ENCODE measurements at places on chromosomes 2 and 18.

DNA sequence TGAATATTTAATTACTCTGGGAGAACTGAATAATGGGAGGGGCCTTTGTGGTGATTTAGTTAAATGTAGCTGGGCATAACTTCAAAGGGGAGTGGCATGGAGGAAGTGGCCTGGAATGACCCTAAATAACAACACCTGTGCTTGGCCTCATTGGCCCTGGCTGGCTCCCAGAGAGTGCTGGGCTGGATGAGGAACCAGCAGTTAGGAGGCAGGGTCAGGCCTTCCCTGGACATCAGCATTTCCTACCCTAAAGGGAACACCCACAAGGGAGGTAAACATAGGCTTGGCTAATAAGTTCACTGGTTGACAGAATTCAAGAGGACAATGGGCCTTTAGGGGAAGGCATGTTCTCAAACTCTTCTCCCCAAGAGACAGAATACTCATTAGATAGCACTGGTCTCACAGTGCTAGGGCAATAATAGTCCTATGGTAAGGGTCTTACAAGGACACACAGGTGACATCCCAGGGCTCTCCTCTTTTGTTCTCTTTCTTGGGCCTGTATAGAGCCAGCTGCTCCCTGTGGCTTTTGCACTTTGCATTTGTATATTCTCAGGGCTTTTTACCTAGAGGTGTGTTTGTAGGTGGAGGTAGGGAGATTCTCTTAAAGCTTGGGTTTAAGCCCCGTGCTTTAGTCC is 106.8 kb downstream of the ZNF519 start:
- no peak for DNase-seq

DNA sequence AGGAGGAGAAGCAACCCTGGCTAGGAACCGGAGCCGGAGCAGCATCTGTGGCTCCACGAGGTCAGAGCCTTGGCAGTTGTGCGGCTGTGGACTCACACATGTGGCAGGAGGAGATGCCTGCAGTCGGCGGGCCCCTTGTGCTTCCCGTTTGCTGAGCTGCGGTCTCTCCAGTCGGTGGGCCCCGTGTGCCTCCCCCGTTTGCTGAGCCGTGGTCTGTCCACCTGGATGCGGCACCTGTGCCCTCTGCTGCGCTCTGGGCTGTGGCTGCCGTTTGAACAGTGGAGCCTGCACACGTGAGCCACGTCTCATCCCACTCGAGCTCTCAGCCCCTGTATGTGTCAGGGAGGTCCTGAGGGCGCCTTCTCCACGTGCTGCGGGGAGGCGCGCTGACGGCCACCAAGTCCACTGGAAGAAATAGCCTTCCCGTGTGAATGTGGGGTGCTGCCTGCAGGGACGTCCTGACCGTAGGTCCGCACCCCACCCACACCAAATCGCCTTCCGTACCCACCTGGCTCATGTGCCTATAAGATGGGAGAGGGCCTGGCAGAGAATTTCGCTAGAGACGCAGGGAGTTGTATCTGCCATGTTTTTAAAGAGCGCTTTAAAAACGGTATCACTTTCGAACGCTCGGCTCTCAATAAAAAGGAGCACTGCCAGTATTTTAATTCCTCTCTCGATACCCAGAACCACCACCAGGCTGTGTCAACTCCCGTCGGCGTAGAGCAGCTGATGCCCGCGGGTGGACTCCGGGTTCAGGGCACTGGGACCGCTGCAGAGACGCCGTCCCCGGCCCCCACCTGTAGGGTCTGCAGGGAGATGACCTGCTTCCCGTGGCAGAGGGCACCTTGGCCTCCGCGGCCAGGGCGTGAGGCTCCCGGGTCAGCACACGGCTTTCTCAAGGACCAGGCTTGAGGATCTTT is 117.0 kb downstream of the NFATC1 start:
- no peak for DNase-seq

GRCh38 chr2:23566241-23567142 is 181.5 kb downstream of the KLHL29 start:
- no peak for DNase-seq

- DNase-seq = no peak
These were observed 345.7 kb upstream of the SPRED2 start for GRCh38 chr2:65778137-65778536.

DNA sequence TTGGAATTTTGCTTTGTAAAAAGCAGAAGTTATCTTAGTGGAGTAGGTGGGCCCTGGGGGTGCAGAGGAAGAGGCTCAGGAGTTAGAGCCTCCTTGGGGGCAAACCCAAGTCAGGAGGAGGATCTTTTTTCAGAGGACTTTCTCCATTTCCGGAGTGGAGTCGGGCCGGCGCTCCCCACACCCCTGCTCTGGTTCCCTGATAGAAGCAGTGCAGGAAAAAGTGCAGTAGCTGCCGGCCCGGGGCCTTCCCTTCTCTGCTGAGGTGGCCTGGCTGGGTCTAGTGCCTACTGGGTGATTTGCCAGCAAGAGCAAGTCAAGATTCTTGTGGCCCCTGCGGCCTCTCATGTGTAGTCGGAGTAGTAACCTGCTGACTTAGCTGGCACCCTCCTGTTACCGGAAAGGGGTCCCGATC is 124.2 kb upstream of the HS6ST1 start:
- no peak for DNase-seq

- no peak for DNase-seq
These were observed 343.8 kb downstream of the CYRIA start for GRCh38 chr2:16321872-16322271.

GRCh38 chr18:6413579-6414117 is 1.1 kb downstream of the L3MBTL4 start:
- no peak for DNase-seq

DNA sequence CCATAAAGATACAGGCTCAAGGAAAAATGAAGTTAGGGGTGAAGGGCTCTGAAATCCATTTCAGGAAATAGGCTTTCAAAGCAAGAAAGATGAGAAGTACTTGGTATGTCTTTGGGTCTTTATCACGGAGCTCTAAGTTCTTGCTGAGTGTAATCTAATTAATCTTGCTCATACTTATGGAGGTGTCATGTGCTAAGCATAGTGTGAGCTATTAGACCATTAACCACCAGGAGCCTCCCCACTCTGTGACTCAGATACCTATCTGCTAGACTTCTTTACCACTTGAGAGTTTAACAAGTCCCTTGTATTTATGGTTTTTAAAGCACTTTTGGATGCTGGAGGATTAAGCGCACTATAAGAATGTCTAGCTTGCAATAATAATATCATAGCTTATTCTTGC is 678.7 kb downstream of the EPHA4 start:
- DNase-seq = no peak

DNA sequence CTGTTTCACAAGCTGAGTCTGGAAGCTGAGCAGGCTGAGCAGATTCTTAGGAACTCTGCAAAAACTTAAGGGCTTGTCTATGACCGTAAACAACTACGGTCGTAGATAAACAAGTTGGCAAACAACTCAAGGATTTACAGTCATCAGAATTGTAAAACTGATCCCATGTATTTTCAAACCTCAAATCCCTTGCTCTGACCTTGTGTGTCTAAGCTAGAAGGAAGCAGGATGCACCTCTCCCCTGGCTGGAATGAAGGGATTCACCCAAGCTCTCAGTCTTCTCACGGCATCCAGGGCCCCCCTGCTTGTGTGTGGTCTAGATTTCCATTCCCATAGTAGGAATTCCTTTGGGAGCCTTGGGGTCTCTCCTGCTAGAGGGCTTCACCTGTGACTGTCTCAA is 12.4 kb upstream of the IL1RN start:
- DNase-seq = no peak

DNA sequence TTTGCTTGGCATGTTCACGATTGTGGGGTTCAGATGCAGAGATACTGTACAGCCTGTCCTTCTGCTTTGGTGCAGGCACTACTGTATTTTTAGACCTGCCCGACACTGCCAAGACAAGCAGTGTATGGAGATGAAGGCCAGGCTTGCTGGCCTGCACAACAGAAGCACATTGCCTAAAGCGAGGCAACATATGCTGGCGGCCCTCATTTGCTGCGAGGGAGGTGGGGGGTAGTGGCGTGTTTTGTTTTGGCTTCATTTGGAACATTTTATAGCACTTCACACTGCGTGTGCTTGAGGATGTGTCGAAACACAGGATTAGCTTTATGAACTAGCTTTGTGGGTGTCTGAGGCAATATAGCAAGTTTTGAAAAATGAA is 27.0 kb downstream of the TMEM182 start:
- DNase-seq = no peak

GRCh38 chr2:124973396-124973795 is 948.3 kb downstream of the CNTNAP5 start:
- DNase-seq = no peak

- no peak for DNase-seq
These were observed 453.4 kb upstream of the SLC14A2 start for GRCh38 chr18:45161850-45162249.

DNA sequence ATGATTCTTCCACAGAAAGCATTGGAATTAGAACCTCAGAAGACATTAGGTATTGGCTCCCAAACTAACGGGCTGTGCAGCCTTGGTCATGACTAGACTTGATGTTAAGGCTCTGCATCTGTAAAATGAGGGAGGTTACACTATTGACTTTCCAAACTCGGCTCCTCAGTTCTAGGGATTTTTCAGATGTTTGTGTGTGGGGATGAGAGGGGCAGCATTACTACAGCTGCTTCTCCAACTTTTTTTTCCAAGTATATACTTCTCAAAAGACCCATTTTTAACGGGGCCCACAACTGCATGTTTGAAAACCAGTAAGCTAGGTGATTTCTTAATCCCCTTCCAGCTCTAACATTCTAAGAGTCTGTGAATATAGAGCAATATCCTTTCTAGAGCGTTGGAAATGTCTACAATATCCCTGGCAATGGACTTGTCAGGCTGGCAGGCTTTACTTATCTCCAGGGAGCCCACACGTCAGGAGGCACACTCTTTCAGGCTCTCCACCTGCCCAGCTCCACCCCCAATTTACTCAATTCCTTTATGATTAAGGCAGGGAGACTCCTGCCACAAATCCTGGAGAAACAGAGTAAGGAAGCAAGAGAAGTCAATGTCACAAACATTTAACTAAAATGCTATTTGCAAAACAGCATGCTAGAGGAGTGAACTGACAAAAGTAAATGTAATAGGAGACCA is 844 bp upstream of the MPV17 start:
- DNase-seq = no peak

GRCh38 chr2:240364582-240364960 is 70.9 kb upstream of the GPC1 start:
- no peak for DNase-seq

- DNase-seq = no peak
These were observed 629.0 kb upstream of the NXPH2 start for GRCh38 chr2:139409212-139409611.

DNA sequence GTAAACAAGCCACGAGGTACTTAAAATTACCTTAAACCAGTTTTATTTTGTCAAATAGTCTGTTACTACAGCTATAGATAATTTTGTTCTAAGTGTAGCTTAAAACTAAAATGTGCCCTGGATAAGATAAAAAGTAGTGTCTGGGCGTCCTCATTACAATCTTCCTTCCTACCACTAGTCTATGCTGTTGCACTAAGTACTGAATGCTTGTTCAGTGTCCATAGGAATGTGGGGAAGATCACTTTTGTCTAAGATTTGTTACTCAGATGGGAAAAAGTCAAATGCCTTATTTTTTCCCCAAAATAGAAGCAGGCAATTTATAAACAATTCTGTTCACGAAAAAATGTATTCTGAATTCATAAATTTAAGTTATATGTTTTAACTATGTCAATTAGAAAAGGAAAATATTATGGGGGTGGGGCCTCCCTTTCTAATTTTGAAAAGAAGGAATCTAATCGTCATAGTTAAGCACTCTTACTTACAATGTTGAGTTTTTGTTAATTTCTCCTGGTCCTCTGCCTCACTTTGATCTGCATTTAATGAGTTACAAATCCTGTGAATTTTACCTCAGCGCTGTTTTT is 140.4 kb upstream of the VRK2 start:
- no peak for DNase-seq

DNA sequence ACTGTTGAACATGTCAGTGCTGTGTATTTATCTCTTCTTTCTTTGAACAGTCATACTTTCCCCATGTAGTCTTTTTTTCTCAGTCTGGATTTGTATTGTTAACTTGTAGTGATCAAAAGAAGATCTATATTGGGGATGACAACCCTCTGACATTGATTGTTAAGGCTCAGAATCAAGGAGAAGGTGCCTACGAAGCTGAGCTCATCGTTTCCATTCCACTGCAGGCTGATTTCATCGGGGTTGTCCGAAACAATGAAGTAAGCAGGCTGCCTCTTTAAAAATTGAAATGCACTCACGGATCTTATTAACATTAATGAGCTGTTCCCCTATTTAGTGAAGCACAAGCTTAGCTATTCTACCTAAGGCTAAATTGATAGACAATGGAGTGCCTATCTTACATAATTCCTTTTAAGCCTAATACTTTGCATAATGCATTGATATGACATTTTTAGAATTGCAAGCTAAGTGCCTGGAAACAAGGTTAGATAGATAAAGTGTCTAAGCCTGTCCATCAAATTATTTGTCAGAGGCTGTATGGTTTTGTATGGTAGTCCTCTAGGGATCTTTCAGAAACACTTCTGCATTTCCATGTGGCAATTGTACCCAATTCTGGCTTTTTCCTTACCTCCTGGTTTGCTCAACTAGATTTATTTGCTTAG is 29.3 kb upstream of the FAM171B start:
- DNase-seq = no peak

DNA sequence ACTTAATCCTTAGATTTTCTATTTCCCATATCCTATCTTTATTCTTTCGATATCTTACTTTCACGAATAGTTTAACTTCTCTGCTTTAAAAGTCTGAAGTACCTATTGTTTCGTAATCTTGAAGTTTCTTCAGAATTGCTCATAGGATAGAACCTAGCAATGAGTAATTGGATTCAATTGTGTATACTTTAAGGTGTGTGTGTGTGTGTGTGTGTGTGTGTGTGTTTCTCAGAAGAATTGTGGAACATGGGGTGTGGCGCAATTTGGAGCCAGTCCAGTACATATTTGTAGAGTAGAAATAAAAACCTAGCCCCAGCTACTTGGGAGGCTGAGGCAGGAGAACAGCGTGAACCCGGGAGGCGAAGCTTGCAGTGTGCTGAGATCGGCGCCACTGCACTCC is 897.6 kb downstream of the BCL11A start:
- DNase-seq = no peak

DNA sequence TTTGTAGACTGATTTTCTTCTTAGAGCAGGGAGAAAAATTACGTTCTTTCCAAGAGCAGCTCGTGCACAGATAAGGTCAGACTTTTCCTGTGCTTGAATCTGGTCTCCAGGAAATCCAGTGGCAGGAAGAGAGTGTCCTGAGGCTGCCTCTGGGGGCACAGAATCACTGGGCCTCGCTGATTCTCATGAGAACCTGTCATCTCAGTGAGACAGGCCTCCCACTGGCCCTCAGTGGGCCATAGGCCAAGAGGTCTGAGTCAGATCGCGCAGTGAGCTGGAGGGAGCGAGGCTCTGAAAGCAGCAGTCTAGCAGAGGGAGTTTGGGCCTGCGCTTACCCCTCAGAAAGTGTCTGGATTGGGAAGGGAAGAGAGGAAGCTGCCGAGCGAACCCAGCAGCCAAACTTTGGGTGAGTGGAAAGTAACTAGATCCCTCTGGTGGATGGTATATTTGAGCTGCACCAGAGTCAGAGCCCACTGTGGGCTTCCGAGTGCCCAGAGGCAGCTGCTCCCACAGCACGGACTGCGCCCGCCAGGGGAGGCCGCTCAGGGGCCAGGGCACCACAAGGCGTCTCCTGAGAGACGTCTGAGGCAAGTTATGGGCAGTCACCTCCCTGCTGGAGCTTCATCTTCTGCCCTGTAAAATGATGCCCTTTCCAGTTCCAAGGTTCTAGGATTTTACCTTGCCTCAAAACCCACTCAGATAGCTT is 8.2 kb downstream of the GDF7 start:
- DNase-seq = no peak
